ENCODE measurements at places on chromosomes 2 and 18.

- no peak for DNase-seq
Observed at GRCh38 chr2:168486477-168486876, 30.4 kb downstream of the CERS6 start.

DNA sequence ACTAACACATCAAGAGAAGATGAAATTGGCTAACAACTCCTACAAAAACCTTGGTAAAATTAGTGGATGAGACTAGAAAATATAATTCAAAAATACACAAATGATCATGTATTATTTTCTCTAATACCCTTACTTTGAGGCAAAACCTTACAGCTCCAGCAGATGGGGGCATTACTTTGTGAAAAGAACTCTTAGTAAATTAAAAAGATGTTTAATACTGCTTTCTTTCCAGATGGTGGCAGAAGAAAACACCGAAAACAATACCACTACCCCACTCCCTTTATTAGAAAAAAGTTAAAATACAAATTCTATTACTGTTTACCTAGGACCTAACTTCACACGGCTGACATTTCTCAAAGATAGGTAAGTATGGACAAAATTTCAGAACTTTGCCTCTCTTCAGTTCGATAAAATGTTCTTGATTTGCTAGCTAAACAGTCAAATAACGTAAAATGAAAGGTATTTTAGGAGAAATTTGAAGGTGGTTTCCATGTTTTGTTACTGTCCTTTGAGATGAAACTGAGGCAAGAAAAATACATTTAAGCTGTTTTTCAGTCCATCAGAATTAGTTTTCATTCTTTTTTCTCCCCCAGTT, 30.6 kb downstream of the ORC4 start:
- DNase-seq, result peak; percentile 33

DNA sequence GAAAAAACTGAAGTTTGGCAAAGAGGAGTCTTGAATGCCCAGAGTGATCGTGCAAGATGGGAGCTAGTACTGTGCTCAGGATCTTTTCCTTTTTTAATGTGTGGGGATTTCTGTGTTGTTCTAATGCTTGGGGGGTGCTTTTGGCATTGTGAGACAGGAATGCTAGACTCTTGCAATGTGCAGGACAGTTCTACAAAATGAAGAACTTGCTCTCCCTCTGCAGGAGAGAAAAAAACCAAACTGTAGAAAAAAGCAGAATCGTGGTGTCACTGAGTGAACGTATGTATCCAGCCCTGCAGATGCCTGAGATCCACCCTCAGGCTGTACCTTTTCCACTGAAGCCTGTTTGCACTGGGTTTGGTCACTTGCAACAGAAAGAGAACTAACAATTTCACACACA, 12.1 kb upstream of the TTC39C start:
- DNase-seq, result no peak

DNA sequence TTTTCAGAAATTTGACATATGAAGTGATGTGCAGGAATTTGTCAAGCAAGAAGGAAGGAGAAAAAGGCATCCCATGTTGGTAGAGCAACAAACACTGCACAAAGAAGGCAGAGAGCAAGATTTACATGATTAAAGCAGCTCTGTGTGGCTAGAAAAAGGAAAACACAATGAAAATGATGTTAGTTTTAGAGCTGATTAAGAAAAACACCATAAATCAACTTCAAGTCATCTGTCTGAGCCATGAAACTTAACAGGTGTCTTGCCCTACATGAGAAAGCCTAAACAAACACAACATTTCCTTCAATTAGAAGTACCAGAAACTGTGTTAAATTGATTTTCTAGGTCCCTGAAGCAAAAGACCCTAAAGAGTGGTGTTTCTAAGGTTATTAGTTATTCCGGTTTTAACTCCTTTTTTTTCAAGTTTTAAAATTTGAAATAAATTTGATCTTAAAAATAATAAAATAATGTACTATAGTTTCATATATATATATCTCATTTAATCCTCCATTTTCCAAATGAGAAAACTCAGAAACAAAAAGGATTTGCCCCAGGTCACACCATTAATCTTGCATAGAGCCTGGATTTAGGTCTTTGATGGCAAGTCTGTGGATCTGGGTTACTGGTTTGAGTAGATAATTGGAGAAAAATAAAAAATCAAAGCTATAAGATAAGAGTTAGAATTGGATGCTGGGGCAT, 8.6 kb upstream of the DSC1 start:
- no peak for DNase-seq

DNA sequence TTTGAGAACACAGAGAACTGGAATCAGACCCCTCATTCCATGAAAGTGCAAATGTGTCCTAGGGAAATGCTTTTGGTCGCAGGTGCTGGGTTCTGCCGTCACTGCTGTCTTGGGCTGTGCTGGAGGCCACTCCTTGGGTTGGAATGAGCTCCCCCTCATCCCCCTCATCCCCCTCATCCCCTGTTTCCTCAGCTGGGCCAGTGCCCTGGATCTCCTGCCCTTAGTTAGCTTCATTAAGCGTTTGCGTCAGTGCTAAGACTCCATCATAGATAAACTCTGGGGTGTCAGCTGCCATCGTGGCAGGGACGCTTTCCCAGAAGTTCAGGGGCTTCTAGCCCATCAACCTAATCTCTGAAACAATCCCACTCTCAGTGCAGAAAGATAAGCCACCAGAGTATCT, 97.1 kb upstream of the ZNF516 start:
- no peak for DNase-seq

DNA sequence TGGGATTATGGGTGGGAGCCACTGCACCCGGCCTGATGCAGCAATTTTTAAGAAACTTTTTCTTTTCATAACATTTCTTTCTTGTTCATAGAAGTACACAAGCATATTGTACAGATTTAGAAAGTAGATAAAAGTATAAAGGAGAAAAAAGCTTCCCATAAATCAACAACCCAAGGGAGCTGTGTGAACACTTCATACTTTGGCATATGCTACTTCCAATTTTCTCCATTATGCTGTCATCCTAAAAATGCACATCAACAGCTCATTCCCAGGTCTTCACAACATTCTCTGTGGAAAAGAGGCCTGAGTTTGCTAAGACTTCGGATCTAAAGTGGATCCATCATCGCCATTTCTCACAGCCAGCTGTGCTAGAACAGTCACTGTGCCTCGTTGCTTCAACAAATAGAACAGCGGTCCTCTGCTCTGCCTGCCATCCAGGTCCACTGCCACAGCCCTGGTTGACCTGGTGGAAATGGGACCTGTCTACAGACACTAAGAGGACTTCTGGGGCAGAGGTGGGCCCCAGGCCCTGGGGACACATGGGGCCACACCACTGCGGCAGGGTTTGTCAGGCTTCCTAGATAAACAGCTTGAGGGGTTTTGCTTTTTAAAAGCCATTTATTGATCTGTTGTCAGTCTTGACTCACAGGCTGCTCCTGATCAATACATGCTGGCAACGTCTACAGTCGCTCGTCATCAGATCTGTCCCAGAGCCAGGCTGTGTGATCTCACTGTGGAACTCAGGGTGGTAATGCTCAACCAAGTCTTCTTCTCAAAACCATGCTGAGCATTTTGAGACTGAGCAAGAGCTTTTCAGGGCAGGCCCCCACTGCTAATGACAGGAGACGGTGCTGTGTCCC, 72.7 kb upstream of the MGAT4A start:
- no peak for DNase-seq

DNA sequence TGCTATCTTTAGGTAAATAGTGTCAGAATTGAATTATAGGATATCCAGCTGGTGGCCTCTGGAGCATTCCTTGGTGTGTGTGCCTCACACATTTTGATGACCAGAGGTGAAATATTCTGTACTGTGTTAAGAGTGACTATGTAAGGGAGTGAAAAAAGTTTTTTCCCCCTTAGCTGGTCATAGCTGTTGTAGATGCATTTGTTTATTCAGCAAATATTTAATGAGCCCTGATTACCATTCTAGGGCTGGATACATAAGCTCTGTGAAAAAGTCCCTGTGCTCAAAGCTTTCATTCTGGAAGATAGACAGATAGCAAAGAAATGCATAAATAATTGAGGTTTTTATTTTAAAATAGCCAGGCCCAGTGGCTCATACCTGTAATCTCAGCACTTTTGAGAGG, 10.9 kb downstream of the TTLL4 start:
- DNase-seq, result no peak

DNA sequence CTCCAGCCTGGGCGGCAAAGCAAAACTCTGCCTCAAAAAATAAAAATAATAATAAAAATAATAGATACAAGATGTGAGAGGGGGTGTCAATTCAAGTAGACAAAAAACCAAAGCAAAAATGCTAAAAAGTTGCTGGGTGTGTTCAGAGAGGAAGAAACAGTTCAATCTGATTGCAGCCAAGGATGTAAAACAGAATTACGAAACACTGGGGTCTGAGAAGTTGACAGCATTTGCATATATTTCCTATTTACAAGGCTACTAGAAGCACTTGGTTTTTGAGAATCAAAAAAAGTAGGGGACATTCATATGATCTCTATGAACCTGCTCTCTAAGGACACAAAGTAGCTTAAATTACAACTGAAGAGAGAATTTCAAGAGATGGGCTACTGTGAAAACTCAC, 7.6 kb downstream of the TRIP12 start:
- no peak for DNase-seq

GRCh38 chr2:43225093-43225787, 1.2 kb downstream of the ZFP36L2 start:
- DNase-seq, result no peak

GRCh38 chr18:9750606-9751304, 42.7 kb downstream of the RAB31 start:
- DNase-seq, result no peak

DNA sequence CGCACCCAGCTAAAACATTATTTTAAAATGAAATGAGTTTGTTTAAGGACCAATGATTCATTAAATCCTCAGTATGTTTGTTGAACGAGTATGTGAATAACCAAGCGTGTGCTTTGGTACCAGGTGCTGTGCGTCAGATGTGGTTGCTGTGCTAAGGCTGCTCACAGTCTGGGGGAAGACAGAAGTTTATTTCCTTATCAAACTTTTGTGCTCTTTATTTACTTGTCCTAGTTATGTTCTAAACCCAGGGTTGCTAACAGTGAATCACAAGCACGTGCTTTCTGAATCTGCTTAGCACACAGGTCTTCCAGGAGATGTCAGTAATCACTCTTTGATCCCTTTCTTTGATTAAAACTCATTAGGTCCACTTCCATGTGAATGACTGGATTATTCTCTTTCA, 37.0 kb downstream of the RAPGEF4 start:
- DNase-seq, result no peak

GRCh38 chr2:159045545-159046454, 77.4 kb downstream of the TANC1 start:
- DNase-seq, result no peak

GRCh38 chr2:73984922-73985307, 205 bp downstream of the TET3 start:
- no peak for DNase-seq

DNA sequence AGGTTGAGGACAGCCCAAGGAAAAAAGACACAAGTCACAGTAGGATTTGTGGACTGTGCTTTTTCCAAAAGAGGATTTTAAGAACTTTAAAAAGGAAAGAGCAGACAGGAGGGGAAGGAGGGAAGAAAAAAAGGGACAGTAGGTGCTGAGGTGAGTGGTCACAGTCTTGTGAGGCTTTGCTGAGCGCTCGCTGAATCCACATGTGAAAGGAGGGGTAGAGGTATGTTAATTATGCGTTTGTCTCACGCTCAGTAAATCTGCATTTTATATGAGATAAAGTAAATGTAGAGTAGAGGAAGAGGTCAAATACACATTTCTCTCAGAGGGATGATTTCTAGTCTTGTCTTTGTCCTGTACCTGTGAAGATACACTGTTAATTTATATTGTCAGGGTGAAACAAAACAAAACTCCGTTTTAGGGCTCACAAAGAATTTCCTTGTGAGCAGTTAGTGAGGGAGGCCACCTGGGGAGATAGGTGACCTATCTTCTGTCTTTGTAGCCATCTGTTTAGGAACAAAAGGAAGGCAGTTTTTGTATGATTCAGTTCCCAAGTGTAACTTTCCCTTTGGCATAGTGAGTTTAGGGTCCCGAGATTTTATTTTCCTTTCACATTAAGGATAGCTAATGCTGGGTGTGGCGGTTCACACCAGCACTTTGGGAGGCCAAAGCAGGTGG, 25.3 kb downstream of the GNAL start:
- DNase-seq, result no peak

DNA sequence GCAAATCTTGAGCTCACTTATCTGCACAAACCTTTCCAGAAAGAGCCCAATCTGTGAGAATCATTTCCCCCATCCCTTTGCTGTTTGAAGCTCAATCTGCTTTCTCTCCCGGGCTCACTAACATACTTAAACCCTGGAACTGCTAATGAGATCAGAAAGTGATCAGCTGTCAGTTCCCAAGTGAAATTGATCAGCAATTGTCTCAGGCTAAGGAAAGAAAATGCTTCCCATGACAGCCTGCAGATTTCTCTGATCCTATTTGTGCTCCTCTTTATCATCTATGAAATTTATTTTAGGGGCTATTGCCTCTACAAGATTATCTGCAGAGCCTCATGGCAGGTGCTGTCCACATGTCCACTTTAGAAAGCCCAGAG, 239.0 kb upstream of the CXCR4 start:
- no peak for DNase-seq

Data from NCI-H748 treated with DMSO at 0.1 percent for 48 hours (cell line).